ENCODE measurements at places on chromosomes 16 and 17. TPM values are rescaled to one million over a fixed set of nuclear protein-coding genes. Genes with fewer than 3 reads are reported as not detected.

TBC1D3B gene
- 0.86 TPM for total RNA-seq

GRB7 gene
- total RNA-seq, result not detected

MYH13 gene
- not detected for total RNA-seq

SHCBP1 gene
- total RNA-seq, result 26.8 TPM

MEIOC gene
- total RNA-seq, result not detected
